ENCODE measurements at places on chromosomes 6 and 20.

- DNase-seq: no peak
Measured at GRCh38 chr6:154611241-154611640, 100.8 kb upstream of the CNKSR3 start.

GRCh38 chr6:118648866-118649554, 2.4 kb downstream of the CEP85L start:
- no peak for DNase-seq

- DNase-seq: no peak
Measured at GRCh38 chr20:57161478-57162361, 104.7 kb downstream of the BMP7 start.

DNA sequence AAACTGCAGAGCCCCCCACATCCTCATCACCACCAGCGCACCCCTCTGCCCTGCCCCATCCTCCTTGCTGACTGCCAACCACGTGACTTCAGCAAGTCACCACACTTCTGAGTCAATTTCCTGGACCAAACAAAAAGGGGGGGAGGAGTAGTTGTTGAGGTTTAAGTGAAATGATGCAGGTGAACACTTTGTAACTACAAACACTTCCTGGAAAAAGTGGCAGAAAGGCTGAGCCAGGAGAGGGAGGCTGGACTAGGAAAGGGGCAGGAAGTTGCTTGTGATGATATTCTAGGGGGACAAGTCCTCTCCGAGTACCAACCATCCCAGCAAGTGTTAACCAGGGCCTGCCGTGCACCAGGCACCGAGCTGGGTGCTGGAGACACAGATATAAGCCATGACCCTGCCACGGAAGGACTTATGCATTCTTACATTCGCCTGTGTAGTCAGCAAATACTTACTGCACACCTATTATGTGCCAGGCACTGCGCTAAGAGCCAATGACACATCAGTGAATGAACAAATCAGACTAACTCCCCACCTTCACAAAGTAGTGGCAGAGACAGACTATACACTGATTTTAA, 67.3 kb downstream of the PREX1 start:
- peak; percentile 85 for DNase-seq

- DNase-seq: no peak
Measured at GRCh38 chr20:37123441-37123840, 27.6 kb upstream of the RBL1 start.

DNA sequence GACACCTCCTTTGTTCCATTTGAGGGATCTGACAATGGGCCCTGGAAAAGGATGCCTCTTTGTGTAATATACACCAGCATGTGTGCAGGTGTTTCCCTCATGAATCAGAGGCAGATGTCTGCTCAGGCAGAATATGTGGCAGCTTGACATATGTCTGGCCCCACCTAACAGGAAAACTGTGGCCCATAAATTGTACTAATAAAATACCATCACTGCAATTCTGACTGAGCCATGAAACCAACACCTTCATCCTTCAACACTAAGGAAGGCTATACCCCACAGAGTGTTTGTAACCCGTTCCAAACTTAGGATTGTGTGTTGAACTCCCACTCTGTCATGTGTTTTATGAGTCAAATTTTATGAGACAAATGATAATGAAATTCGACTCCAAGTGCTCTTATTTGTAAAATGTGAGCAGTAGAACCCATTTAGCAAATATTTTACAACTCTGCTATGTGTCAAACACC, 22.7 kb downstream of the LAMA4 start:
- DNase-seq: no peak

GRCh38 chr20:58991715-58992114, 10.7 kb downstream of the NELFCD start:
- DNase-seq: no peak

GRCh38 chr20:833121-833449, 430 bp upstream of the FAM110A start:
- no peak for DNase-seq

DNA sequence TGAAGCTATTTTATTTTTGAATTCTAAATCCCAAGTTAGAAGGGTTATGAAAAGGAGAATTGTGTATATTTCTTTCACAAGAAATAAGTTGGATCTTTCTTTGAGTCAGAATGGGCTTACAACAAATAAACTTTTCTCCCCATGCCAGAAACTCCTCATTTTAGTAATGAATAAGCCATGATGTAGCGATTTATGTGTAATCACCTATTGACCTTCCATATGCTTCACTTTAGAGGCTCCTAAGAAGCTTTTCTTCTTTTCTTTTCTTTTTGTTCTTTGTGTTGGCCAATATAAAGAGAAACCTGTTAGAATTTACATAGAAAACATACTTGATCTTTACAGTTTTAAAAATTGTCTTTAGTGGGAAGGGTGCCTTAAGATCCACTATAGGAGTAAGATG, 370.2 kb downstream of the UTRN start:
- DNase-seq: no peak

DNA sequence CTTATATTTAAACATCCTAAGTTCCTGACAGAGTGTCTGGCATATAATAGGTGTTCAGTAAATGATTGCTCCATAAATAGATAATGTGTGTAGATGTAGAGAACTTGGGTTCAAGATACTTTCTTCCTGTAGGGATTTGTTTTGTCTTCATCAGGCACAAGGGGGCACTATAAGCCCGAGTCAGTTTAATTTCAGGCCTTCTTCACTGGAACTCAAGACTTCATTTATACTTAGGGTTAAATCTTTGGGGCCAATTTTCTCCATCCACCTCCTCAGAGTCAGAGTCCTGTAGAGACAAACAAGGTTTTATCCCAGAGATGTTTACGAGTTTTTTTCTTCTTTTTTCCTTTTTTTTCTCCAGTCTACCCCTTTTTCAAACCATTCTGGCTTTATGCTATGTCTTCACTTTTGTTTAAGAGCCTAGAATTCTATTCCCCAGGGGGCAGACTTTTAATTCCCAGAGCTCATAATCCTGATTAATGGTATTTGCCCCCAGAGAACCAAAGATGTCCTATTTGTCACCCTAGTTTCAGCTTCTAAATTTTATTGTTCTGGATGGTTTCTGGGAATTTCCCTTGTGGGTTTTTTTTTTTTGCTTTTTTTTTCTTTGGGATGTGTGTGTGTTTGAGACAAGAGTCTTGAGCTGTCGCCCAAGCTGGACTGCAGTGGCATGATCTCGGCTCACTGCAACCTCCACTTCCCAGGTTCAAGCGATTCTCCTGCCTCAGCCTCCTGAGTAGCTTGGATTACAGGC, 88.4 kb downstream of the HFE start:
- no peak for DNase-seq
